CD4-positive, alpha-beta T cell treated with Interferon gamma for 1 hour (primary cell): ENCODE measurements at places on chromosomes 6 and 20.

DNA sequence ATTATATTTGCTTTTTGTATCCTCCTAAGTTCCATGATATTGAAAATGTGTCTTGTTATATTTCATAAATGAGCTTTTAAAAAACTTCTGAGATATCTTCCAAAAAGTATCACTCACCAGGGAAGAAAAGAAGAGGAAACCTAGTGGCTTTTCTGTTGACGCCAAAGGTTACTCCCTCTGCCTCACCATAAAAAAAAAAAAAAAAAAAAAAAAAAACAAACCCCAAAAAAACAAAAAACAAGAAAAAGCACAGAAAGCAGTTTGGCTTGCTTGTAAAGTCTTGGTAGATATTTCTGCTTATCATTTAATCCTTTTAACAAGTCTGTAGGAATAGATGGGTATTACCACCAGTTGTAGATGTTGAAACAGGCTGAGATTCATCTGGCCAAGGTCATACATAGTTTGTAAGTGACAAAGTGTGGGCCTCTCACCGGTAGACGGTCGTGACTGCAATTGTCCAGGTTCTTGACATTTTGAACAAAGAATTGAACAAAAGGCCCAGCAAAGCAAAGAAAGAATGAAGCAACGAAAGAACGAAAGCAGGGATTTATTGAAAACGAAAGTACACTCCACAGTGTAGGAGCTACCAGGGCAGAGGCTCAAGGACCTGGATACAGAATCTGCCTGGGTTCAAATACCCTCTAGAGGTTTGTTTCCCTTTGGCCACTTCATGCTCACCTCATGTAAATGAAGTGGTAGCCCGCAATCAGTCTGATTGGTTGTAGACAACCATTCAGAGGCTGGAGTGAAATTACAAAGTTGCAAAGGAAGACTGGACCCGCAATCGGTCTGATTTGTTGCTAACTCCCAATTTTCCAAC lies 11.6 kb upstream of the ELOVL5 start:
- no peak for DNase-seq

DNA sequence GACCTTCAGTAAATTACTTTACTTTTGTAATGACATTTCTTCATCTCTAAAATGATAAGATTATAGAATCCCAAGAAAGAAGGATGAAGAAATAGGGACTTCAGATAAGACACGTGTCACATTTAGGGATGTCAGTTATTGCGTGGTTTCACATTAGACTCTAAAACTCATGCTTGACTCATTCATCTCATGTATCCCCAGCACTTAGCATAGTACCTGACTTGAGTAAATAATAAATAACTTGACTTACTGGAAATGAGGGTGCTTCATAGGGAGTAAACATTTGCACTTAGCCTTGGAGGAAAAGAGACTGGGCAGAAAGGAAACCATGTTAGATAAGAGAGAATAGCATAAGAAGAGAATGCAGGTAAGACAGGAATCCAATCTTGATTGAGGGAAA lies 37.2 kb downstream of the VTA1 start:
- no peak for DNase-seq

DNA sequence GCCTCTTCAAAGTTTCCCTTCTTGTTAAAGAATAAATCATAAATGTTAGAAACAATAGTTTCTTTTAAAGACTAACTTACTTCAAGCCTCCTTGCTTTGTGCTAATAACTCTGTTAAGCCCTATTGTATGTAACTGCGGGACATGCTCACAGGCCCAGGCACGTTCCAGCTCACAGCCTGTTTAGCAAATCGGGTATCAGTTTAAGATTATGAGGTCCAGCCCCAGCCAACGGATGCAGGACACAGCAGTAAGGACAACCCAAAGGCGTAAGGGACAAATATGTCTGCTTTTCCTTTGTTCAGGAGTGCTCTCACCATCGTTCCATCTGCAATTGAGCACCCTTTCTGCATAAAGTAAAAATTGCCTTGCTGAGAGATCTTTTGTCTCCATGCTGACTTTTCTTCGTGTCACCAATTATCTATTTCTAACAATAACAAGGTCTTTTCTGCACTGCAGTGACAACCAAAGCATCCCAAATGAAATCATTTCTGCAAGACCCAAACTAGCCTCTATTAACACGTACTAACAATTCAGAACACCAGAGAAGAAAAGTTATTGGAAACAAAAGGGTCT lies 1.4 kb downstream of the C6orf52 start:
- no peak for DNase-seq

- DNase-seq, result no peak
These were observed 270.9 kb upstream of the JARID2 start for GRCh38 chr6:14974792-14975470.

DNA sequence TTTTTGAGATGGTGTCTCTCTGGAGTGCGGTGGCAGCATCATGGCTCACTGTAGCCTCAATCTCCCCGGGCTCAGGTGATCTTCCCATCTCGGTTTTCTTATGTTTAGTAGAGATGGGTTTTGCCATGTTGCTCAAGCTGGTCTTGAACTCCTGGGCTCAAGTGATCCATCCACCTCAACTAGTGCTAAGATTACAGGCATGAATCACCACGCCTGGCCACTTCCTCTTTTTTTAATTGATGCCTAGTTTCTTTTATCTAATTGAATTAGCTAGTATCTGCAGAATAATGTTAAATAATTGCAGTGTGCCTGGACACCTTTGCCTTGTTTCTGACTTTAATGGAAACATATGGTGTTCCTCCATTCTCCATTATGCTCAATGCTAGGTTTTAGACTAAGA lies 38.4 kb upstream of the SLC22A16 start:
- no peak for DNase-seq

- DNase-seq, result no peak
These were observed 8.8 kb downstream of the TCFL5 start for GRCh38 chr20:62852841-62853240.

DNA sequence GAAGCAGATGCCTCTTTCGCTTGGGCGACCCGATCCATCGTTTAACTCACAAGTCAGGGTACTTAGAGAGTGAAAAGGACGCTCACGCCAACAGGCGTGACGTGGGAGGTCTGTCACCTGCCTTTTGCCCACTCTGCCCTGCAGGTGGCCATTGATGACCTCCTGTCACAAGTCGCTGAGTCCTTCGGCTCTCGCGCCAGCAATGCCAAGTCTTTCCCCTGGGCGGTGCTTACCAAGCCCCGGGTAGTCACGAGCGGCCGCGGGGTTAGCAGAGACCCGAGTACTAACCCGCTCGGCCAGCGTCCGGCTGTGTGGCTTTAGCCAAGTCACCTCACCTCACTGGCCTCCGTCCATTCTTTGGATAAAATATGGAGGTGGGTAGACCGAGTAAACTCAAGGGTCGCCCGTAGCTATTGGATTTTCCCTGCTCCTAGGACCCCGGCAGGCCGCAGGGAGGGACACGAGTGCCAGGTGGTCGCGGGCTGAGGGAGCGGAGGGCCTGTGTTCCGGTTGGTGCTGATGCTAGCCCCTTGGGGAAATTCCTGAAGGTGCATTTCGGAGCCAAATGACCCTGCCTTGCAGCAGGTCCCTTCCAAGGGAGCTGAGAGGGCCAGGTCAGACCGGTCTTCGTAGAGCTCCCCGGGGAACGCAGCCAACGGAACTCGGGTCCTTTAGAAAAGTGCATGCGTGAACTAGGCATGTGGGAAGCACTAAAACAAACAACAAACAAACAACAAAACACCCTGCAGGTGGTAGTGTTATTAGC lies 668 bp downstream of the PKIB start:
- no peak for DNase-seq

DNA sequence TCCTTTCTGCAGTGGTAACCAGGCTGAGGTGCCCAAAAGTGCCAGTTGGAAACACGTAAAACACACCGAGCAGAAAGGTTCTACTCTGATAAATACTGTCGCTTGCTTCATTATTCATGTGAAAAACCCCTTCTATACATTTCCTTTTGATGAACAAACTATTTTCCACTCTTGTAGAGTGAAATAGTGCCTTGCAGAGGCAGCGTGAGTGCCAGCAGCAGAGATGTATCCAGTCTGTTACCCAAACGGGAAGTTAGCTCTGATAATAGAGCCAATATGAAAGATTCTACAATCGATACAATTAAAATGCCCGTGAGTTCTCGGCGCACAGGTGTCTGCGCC lies 1.5 kb downstream of the ZBTB46 start:
- DNase-seq, result no peak

GRCh38 chr6:111750753-111751673 lies 122.2 kb downstream of the FYN start:
- peak; percentile 74 for DNase-seq

GRCh38 chr6:44270526-44271405 lies 516 bp downstream of the TMEM151B start:
- DNase-seq, result no peak

DNA sequence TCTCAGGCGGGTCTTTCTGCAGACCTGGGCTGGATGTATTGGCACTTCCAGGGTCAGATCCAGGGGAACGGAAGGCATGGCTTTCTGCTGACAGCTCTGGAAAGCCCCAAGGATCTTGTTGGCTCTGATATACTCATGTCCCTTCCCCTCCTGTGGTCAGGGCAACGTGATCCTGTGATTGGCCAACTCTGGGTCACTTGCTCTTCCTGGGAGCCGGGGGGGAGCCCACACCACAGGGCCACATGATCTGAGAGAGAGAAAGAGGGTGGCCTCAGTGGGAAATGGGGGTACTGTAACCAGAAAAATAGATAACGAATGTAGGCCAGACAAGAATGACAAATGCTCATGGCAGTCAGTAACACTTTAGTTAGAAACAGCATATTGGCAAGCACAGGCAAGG lies 223.0 kb downstream of the NFATC2 start:
- no peak for DNase-seq
